Hepatocyte (in vitro differentiated cells): ENCODE measurements at places on chromosomes 3 and 15. TPM values are rescaled to one million over a fixed set of nuclear protein-coding genes. Genes with fewer than 3 reads are reported as not detected.

CCDC174 gene
- total RNA-seq: 23.6 and 25.8 TPM in 2 replicates

CDCP1 gene
- 7.0 and 7.3 TPM in 2 replicates for total RNA-seq

RHOA gene
- 434 and 527 TPM in 2 replicates for total RNA-seq

DPP8 gene
- total RNA-seq: 17.5 and 25.3 TPM in 2 replicates

DZIP1L gene
- total RNA-seq: 7.5 and 15.7 TPM in 2 replicates

SLC22A14 gene
- total RNA-seq: 0.20 and 0.57 TPM in 2 replicates

NDN gene
- total RNA-seq: 168 and 191 TPM in 2 replicates

VPS18 gene
- total RNA-seq: 38.3 and 40.1 TPM in 2 replicates

ADGRG7 gene
- 33.3 and 34.1 TPM in 2 replicates for total RNA-seq

DPPA4 gene
- total RNA-seq: 9.5 and 11.4 TPM in 2 replicates

CCR3 gene
- total RNA-seq: 0.40 TPM in 1 of 2 replicates, not detected in the other
